ENCODE measurements at places on chromosomes 5 and 9.

- no peak for DNase-seq
Observed at GRCh38 chr9:35426627-35427026, 63.3 kb upstream of the RUSC2 start.

- no peak for DNase-seq
Observed at GRCh38 chr5:181235689-181236366, 7.9 kb downstream of the RACK1 start.

- no peak for DNase-seq
Observed at GRCh38 chr5:139600336-139600949, 39.3 kb downstream of the UBE2D2 start.

DNA sequence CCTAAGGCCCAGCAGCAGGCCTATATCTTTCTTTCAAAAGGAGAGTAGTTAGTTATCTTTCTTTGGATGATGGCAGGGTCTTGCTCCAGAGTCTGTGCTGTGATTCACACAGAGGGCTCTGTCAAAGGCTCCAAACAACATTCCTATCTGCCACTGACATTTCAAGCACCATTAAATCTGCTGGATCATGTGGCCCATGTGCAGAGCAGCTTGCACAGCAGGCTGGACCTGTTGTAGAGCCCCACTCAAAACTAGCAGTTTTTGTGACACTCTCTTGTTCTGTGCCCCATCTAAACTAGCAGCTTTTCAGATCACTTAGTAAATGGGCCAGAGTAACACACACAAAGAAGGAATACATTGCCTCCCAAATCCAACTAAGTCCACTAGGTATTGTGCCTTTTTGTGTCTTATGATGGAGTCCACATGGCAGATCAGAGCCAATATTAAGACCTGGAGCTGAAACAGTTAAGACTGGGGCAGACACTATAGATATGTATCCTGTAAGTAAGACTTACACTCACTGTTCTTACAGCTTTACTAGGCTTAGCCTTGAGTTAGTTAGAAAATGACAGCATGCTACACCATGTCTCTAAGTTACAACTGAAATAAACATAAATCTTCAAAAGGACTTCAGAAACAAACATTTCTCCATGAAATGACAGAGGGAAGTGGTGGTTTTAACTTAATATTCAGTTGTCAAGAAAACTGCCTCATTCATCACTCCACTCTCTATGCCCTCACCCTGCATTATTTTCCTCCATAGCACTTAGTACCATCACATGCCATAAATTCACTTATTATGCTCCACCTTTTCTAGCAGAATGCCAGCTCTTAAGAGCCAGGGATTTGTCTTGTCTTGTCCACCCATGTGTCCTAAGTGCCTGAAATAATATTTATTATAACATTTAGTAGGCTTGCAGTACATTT is 400.9 kb downstream of the RAB3C start:
- no peak for DNase-seq

- DNase-seq: no peak
Observed at GRCh38 chr5:107558823-107559375, 111.8 kb downstream of the EFNA5 start.

GRCh38 chr9:70983723-70984295 is 137.6 kb downstream of the TRPM3 start:
- no peak for DNase-seq

- no peak for DNase-seq
Observed at GRCh38 chr5:2626572-2626971, 124.9 kb downstream of the IRX2 start.

- DNase-seq: no peak
Observed at GRCh38 chr5:73030995-73031394, 75.2 kb downstream of the FCHO2 start.

DNA sequence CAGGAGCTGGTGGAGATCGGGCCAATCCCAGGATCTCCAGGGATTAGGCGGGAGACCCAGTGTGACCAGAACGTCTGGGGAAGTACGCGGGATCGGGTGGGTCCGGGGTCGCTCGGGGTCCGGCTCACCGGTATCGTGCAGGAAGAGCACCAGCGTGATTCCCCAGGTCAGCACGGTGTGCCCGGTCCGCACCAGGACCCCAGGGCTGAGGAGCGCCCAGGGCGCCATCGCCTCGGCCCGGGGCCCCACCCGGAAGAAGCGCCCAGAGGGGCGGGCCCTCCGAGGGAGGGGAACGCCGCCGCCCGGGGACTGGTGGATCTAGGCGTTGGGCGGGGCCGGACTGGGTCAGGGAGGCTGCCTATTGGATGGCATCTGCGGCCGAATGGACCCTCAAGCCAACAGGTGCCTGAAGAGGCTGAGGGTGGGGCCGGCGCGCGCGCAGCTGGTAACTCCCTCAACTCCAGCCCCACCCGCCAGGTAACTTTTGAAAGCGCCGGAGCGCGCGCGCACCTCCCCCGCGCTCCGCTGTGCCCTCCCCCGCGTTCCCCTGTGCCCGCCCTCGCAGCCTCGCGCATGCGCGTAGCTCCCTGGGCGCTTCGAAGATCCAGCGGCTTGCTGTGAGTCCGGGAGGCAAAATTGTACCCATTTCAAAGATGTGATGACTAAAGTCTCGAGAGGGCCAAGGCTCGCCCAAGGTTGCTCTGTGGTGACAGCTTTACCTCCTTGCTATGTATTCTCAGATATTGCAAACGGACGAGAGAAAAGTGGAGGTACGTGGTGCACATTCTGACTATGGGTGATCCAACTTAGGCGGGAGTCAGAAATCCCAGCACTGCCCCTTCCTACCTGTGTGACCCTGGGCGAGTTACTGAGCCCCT is at the start of gene ZDHHC12:
Gene ZDHHC12 (minus strand): TSS at position 262 of the 878 bp plus-strand sequence. CDS start 34 bp downstream, at position 228.
- DNase-seq: peak; percentile 100

- DNase-seq: no peak
Observed at GRCh38 chr5:154308443-154309370, 118.2 kb downstream of the GALNT10 start.

DNA sequence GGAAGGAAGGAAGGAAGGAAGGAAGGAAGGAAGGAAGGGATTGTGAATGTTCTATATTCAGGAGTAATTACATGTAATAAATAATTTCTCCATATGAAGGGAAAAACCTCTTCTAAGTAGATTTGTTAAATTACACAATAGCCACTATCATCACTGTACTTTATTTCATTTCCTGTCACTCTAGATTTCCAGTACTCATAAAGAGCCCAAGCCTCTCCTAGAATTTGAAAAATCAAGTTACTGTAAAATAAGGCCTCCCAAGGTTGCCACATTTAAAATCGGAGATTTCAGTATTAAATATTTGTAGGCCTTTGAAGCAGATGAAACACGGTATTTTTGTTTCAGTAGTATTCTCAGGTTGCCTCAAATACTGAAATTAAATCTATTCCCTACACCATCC is 499.0 kb downstream of the CDH10 start:
- no peak for DNase-seq

DNA sequence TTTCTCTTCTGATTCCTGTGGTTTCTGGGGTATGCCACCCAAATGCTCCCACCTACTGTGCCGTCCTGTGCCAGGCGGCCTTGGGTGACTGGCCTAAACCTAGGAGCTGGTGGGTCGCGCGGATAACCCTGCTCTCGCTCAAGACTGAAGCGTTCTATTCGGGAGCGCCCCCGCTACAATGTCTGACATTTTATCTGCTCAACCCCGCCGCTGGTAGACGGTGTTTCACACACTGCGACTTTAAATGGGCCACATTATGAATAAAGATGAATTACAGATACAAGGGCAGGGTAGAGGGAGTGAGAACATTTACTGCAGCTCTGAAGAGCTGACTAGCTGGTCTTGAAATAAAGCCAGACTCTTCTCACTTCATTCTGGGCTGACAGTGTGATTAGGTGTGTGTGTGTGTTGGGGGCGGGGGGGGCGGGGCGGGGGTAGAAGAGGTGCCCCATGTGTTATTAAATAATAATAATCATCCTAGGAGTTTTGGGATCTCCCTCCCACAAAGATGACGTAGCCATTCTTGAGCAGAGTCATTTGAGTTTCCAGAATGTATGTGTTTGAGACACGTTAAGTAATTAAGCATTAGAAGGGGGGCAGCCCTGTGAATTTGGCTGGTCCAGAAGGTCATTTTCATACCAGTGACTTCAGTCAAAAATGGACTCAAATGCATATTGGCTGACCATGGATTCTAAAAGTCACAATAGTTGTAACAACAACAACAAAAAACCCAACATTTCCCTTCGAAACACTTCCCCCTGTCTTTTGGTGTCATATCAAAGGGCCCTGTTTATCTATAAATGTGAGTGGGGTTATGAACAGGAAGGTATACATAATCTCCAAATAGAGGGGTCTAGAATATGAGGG is 1.0 kb upstream of the PTCH1 start:
- no peak for DNase-seq

- DNase-seq: no peak
Observed at GRCh38 chr9:90631964-90632363, 10.7 kb downstream of the DIRAS2 start.

DNA sequence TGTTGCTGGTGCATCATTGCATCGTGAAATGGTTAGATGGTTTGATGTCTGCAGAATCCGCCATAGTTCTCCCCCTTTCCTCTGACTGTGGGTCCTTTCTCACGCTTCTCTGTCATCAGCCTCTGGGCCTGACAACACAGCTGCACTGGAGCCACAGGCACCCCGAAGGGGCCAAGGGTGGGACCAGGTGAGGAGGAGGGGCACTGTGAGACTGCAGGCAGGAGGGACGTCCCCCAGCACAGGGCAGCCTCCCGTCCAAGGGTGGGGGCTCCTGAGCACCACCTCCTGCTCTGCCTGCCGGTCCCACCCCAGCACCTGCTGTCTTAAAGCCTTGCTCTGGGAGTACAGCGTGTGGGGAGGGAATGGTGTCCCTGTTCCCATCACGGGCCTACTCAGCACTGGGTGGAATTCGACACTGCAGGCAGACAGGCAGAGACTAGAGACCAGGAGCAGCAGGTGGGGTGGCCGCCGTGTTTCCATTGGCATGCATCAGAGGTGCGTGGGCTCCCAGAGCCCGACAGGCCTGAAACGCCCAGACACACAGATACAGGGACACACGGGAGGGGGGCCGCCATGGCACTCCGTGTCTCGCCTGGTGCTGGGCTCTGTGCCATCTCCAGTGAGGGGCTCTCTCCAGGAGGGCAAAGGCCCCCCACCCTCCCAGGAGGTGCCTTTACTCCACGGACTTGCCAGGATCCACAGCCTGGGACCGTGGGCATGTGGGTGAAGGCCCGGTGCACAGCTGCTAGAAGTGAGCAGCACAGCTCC is 15.0 kb downstream of the CACNA1B start:
- DNase-seq: no peak

GRCh38 chr9:125561509-125562148 is 145.4 kb downstream of the MAPKAP1 start:
- no peak for DNase-seq

GRCh38 chr5:142356349-142356715 is 31.5 kb upstream of the SPRY4 start:
- DNase-seq: no peak

GRCh38 chr5:76766746-76767145 is 50.8 kb downstream of the F2R start:
- DNase-seq: no peak

GRCh38 chr5:66963559-66963971 is 233.0 kb downstream of the CD180 start:
- no peak for DNase-seq

- DNase-seq: no peak
Observed at GRCh38 chr9:73805853-73806458, 654.3 kb downstream of the ANXA1 start.

- no peak for DNase-seq
Observed at GRCh38 chr5:137400571-137400970, 98.6 kb downstream of the SPOCK1 start.

GRCh38 chr9:71121275-71122021 is at the start of gene TRPM3:
Gene TRPM3 (minus strand): TSS chr9:71121621. CDS start chr9:71121354, 267 bp downstream.
- DNase-seq: peak; percentile 10

- DNase-seq: peak; percentile 90
Observed at GRCh38 chr9:86948074-86948929, 996 bp upstream of the GAS1 start.

GRCh38 chr9:35574578-35575122 is 30.4 kb upstream of the TESK1 start:
- no peak for DNase-seq

DNA sequence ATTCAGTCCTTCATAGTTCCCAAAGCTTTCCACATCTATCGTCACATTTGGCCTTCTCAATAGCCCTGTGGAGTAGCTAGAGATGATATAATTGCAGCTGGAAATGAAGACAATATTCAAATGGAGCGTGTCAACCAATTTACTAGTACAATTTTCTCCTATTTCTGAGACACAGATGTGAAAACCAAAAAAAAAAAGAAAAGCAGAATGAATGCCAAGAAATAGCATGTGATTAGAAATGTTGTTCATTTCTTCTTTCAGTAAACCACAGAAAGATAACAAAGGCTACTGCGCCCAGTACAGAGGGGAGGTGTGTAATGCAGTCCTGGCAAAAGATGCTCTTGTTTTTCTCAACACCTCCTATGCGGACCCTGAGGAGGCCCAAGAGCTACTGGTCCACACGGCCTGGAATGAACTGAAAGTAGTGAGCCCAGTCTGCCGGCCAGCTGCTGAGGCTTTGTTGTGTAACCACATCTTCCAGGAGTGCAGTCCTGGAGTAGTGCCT is 99.0 kb downstream of the MUSK start:
- DNase-seq: peak; percentile 69

DNA sequence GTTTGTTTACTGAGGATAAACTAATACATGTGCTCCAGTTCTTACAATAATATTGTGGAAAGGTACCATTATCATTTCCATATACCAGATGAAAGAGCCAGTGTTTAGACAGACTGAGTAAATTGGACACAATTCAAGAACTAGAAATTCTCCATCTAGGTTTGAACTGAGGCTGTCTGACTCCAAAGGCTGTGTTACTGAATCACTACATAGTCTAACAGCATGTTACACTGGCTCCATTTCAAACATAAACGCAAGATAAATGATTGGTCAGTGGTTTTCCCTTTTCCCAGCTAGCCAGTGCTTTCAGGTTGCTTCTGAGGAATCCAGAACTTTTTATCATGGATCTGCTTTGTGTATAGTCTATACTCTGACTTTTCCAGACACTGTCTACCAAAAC is 8.1 kb downstream of the SPDL1 start:
- DNase-seq: no peak

- no peak for DNase-seq
Observed at GRCh38 chr5:153777681-153778581, 260.8 kb downstream of the FAM114A2 start.

- no peak for DNase-seq
Observed at GRCh38 chr5:21806271-21806670, 1046.9 kb downstream of the CDH12 start.

DNA sequence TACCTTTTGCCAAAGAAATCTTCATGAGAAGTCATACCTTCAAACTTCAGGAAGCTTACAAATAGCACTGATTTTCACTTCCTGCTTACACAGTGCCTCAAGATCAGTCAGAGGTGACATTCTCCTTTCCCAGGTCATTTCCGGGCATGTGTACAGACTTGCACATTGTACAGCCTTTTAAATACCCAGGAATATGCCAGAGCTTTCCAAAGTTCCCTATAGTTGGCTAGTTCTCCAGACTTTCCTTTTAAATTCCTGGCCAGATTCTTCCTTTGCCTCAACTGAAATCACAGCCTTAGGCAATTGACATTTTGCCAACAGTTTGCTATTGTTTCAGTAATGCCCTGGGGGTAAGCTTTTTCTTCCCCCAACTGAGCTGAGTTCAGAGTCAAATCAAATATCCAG is 47.2 kb downstream of the RFX3 start:
- DNase-seq: no peak

- peak; percentile 57 for DNase-seq
Observed at GRCh38 chr9:33172256-33173238, 5.4 kb upstream of the B4GALT1 start.

Data from hematopoietic multipotent progenitor cell treated with erythropoietin and hydrocortisone succinate and interleukin-3 and kit ligand, for 4 days (in vitro differentiated cells).